Activated naive CD8-positive, alpha-beta T cell treated with anti-CD3 and anti-CD28 coated beads for 36 hours (primary cell): ENCODE measurements at places on chromosomes 12 and 14. TPM values are rescaled to one million over a fixed set of nuclear protein-coding genes. Genes with fewer than 3 reads are reported as not detected.
A peak's percentile ranks its signal among the peaks of the same experiment; 100 is the strongest.

GRCh38 chr12:52358575-52359350 is 8.5 kb downstream of the KRT85 start:
- peak; percentile 53 for DNase-seq

GRCh38 chr12:85484387-85484786 is 204.4 kb downstream of the ALX1 start:
- no peak for DNase-seq

- no peak for DNase-seq
Measured at GRCh38 chr12:129870796-129871195, 33.0 kb downstream of the TMEM132D start.

GRCh38 chr12:101750152-101750551 is 10.9 kb upstream of the SYCP3 start:
- DNase-seq = no peak

BDKRB2 gene
- total RNA-seq = not detected

EXOC3L4 gene
- total RNA-seq = not detected

DNA sequence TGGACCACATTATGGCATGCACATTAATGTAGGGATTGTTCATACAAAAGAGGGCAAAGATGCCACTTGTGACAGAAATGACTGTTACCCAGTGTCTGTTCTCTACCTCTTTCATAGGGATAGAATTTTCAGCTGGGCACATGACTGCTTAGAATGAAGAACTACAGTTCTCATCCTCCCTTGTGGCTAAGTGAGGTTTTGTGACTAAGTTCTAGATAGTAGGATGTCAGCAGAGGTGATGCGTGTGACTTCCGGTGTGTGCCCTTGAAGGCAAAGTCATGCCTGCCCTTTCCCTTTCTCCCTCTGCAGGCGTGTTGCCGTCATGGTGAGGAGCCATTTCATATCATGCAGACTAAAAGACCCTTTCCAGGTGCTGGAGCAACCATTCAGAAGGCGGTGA is 99.3 kb downstream of the CACNA1C start:
- DNase-seq = no peak

DNA sequence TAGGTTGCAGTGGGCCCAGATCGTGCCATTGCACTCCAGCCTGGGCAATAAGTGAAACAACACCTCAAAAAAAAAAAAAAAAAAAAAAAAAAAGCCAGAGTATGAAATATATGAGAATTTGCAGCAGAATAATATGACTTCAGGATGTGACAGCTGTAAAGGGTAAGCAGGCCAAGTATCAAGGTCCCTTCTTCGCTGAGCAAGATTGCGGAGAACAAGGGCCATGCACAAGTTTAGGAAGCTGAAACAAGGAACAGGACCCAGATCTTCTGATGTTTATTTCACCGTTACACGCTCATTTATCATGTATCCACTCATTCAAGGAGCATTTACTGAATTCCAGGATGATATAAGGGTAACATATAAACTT is 659 bp upstream of the FOXJ2 start:
- DNase-seq = no peak
